ENCODE measurements at places on chromosomes 4 and X.

- DNase-seq, result no peak
These were observed 66.6 kb upstream of the LIMCH1 start for GRCh38 chr4:41471126-41472071.

GRCh38 chr4:104395168-104395614 is 99.5 kb downstream of the CXXC4 start:
- DNase-seq, result no peak

GRCh38 chr4:14184265-14184664 is 556.7 kb upstream of the BOD1L1 start:
- peak; percentile 51 for DNase-seq

DNA sequence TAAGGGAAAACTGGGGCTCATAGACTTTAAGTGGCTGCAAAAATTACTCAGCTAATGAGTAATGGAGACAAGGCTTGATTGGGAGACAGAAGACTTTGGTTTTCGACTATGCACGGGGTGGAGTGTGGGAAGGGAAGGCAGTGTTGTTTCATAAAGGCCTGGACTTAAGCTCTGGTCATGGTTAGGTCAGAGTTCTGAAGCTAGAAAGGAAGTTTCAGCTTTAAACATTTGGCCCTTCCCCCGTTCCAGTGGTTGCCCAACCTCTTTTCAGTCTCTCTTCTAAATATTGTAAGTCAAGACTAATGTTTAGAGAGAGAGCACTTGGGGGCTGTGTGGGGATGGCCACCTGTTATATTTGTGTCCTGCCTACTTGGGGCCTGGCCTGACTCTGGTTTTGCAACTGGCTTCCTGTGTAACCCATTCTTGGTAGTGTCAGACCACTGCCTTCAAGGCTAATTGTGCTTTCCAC is 21.0 kb downstream of the MSN start:
- peak; percentile 50 for DNase-seq

DNA sequence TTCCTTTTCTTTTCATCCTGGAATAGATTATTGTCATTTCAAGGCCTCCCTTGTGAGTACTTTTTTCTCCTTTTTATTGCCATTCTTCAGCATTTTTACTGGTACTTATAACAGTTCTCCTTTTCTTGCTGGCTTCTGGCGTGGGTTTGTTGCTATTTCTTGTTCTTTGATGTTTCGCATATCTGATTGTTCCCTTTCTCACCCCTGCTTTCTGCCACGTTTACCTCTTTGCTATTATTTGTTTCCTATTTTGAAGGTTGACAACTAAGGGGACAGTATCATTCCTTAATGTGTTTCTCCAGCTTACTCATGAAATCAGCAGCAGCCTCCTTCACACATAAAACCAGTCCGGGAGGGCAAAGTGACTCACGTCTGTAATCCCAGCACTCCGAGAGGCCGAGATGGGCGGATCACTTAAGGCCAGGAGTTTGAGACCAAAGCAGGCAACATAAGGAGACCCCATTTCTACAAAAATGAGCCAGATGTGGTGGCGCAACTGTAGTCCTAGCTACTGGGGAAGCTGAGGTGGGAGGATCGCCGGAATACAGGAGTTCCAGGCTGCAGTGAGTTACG is 72.6 kb downstream of the DMD start:
- DNase-seq, result peak; percentile 4

GRCh38 chr4:36921476-36922216 is 322.9 kb upstream of the NWD2 start:
- DNase-seq, result no peak

DNA sequence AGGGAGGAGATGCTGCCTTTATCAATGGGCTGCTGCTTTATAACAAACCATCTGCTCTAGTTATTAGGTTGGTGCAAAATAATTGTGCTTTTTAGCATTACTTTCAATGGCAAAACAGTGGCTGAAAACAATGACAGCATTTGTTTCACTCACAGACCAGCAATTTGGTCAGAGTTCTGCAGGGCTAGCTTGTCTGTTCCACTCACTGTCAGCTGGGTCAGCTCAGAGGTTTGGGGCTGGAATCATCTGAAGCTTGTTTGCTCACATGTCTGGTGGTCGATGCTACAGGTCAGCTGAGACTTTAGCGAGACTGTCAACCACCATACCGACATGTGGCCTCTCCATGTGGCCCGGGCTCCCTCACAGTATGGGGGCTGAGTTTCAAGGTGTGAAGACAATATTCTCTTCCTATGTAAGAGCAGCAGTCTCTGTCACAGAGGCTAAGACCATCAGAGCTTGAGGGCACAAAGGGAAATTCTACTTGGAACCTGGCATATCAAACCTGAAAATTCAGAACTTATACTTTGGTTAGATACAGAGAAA is 81.3 kb upstream of the LIMCH1 start:
- DNase-seq, result no peak

GRCh38 chrX:73457306-73457705 is 10.5 kb downstream of the CDX4 start:
- DNase-seq, result peak; percentile 2

GRCh38 chr4:33493231-33493630 is 2751.1 kb downstream of the ARAP2 start:
- peak; percentile 1 for DNase-seq

- DNase-seq, result no peak
These were observed 10.9 kb downstream of the PITX2 start for GRCh38 chr4:110611968-110612447.

- no peak for DNase-seq
These were observed 64.4 kb upstream of the IBSP start for GRCh38 chr4:87734936-87735335.

- DNase-seq, result no peak
These were observed 112.0 kb upstream of the NDP start for GRCh38 chrX:44085209-44085608.

- no peak for DNase-seq
These were observed 118.9 kb upstream of the GK2 start for GRCh38 chr4:79526641-79527565.

- no peak for DNase-seq
These were observed 243.0 kb upstream of the TRAM1L1 start for GRCh38 chr4:117328333-117328732.

DNA sequence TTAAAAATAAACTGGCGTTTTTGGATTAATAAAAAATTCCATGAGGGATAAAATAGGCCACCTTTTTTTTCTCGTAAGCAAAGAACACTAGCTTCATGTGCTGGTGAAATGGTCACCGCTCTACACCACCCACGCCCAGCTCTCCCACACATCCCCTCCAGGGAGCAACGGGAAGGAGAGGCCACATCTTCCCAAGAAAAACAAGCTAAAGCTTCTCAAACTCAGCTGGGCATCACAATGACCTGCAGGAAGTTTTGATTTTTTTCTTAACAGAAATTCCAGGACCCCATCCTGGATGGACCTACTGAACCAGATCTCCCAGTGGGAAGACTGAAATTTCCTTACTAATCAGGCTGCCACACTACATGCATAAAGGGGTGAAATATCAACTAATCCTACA is 9.8 kb downstream of the TSPAN5 start:
- DNase-seq, result peak; percentile 73

DNA sequence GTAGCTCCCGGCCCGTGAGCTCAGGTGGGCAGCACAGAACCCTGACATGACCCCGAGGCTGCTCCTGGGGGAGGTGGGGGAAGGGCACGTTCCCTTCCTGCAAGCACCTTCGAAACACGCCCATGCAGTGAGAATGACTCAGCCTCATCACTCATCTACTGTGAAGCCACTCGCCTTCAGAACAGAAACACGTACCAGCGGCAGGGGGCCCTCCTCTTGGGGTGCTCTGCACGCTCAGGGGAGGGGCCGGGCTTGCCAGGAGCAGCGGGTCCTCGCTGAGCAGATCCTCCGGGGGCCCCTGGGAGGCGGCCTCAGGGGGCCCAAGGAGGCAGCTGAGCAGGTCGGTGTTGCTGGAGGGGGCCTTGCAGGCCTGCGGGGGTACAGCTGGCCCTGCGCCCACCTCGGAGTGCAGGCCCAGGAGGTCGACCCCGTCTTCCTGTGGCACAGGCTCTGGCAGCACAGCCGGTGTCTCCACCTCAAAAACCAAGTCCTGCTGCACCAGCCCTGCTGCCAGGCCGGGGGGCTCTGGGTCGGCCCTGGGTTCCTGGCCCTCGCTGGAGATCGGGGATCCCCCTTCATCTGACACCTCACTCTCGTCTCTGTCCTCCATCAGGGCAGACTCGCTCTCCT is 40.9 kb upstream of the CPLX1 start:
- no peak for DNase-seq

DNA sequence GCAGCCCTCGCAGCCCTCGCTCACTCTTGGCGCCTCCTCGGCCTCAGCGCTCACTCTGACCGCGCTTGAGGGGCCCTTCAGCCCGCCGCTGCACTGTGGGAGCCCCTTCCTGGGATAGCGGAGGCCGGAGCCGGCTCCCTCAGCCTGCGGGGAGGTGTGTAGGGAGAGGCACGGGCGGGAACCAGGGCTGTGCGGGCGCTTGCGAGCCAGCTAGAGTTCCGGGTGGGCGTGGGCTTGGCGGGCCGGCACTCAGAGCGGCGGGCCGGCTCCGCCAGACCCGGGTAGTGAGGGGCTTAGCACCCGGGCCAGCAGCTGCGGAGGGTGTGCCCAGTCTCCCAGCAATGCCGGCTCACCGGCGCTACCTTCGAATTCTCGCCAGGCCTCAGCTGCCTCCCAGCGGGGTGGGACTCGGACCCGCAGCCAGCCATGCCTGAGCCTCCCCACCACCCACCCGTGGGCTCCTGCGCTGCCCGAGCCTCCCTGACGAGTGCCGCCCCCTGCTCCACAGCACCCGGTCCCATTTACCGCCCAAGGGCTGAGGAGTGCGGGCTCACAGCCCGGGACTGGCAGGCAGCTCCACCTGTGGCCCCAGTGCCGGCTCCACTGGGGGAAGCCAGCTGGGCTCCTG is 1.4 kb upstream of the AADAT start:
- DNase-seq, result no peak

GRCh38 chr4:113981591-113981990 is 2.1 kb upstream of the ARSJ start:
- DNase-seq, result peak; percentile 28

- no peak for DNase-seq
These were observed 73.6 kb downstream of the EGF start for GRCh38 chr4:109985993-109986974.

DNA sequence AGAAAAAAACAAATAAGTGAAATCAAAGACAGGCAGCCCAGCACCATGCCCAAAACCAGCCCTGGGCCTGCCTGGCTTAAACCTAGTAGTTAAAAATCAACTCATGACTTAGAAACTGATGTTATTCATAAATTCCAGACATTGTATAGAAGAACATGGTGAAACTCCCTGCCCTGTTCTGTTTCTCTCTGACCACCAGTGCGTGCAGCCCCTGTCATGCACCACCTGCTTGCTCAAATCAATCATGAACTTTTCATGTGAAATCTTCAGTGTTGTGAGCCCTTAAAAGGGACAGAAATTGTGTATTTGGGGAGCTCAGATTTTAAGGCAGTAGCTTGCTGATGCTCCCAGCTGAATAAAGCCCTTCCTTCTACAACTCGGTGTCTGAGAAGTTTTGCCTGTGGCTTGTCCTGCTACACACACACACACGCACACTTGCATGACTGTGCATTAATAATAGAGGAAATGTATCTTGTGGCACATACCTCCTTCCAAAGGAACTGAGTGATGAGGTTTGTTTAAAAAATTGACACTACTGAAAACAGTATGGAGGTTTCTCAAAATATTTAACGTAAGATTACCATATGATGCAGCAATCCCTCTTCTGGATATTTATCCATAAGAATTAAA is 39.2 kb upstream of the UGT2B7 start:
- DNase-seq, result no peak

DNA sequence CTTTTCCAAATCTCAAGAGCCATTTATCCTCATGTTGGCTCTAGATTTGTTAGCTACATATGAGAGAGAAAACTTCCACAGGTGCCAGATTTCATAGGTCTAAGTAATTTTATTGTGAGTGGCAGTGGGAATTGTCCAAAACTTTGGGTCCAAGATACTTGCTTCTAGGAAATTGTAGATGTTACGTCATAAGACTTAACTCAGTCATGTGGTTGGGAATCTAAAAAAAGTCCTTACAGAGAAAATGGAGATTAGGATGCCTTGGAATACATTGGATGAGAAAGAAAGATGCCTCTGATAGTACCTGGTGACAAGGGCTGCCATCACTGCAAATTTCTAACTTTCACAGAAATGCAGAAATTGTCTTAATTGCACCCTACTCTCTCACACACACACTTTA is 506.5 kb downstream of the C4orf33 start:
- DNase-seq, result no peak

GRCh38 chr4:168536448-168536847 is 39.6 kb downstream of the PALLD start:
- no peak for DNase-seq

GRCh38 chr4:161642708-161643107 is 521.1 kb downstream of the FSTL5 start:
- peak; percentile 3 for DNase-seq

DNA sequence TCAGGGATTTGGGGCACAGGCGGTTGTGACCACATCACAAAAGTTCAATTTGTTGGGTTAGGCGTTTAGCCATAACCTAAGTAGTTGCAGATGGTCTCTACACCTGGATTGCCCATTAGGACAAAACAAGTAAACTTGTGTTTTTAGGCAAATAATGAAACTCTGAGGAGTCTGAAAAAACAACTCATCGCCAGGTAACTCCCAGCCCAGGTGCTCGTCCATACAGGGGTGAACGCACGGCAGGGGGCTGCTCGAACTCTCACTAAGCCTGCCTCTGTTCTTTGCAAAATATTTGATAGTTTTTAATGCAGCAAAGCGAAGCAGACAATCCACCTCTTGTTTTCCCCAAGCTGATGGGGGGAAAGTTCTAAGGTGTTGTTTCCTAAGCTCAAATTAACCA is 559 bp upstream of the RHOH start:
- no peak for DNase-seq

DNA sequence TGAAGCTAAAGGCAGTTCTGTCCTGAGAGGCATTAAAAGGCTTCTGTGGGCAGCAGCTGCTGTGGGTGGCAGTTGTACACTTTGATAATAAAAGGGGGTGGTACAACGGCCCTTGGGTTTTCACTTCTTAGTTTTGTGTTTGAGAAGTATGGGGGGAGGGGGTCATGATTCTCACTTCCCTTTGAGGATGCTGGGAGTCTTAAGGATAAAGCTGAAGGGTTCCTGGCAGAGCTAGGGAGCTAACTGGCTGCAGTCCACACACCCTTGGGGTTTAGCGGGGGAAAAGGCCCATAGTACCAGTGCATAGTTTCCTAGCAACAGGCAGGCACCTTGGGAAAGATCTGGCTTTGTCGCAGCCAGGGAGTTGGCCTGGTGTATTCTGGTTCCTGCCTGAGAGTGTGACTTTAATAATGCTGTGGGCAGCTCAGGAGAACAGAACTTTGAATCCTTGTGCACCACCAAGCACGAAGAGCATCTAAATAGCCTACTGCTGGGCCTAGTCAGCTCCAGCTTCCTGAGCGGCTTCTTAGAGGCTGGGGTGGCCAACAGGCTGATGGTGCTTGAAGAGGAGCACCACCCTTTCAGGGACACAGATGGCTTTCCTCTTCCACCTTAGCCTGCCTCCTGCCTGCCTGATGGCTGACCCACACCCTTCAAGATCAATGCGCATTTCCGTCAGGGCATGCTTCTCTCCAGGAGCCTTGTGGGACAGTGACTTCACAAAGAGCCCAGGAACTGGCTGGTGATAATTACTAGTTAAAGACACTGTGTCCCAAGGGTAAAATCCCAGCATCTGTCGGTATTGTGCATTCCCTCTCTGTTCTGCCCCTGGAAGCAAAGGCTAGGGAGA is 12.5 kb downstream of the ZBTB33 start:
- no peak for DNase-seq

- peak; percentile 70 for DNase-seq
These were observed 63.2 kb downstream of the ANAPC10 start for GRCh38 chr4:145034727-145035211.

All from fibroblast of pulmonary artery (primary cell).